Stimulated activated CD4-positive, alpha-beta T cell treated with anti-CD3 and anti-CD28 coated beads, Interleukin-12 subunit alpha, Interleukin-12 subunit beta, amount 100 ng/mL, for 48 hours (primary cell): ENCODE measurements at places on chromosomes 12 and 14.

DNA sequence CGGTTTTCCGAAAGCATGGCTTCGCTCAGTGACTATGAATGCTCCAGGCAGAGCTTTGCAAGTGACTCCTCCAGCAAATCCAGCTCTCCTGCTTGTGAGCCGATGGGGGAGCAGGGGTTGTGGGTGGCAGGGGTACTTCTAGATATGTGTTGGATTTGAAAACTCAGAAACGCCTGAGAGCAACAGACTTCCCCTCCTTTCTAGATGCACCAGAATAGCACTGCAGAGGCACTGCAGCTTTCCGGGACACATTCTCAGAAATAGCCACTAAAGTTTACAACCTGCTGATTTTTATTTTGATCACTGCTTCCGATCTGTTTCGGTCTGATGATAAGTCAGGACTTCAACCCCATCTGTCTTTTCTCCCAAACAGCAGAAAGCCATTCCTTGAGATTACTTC is 8.6 kb downstream of the TCP11L2 start:
- DNase-seq: no peak

GRCh38 chr12:41919048-41919447 is 225.6 kb downstream of the GXYLT1 start:
- no peak for DNase-seq

GRCh38 chr12:110661337-110661972 is 27.5 kb downstream of the HVCN1 start:
- DNase-seq: peak; percentile 42

GRCh38 chr12:24223926-24224325 is 274.5 kb upstream of the SOX5 start:
- DNase-seq: no peak

GRCh38 chr14:83355609-83356008 is 1822.0 kb upstream of the SEL1L start:
- no peak for DNase-seq

- no peak for DNase-seq
Measured at GRCh38 chr12:132300789-132301722, 28.3 kb downstream of the GALNT9 start.

GRCh38 chr14:24108336-24108874 is 6.2 kb upstream of the DCAF11 start:
- no peak for DNase-seq
